ENCODE measurements at places on chromosomes 7 and 10.

GRCh38 chr7:69837387-69838068 is 239.3 kb downstream of the AUTS2 start:
- no peak for DNase-seq

- DNase-seq = no peak
These were observed 60.0 kb upstream of the VIPR2 start for GRCh38 chr7:159204664-159205063.

GRCh38 chr7:81887098-81888090 is 117.5 kb upstream of the HGF start:
- no peak for DNase-seq

DNA sequence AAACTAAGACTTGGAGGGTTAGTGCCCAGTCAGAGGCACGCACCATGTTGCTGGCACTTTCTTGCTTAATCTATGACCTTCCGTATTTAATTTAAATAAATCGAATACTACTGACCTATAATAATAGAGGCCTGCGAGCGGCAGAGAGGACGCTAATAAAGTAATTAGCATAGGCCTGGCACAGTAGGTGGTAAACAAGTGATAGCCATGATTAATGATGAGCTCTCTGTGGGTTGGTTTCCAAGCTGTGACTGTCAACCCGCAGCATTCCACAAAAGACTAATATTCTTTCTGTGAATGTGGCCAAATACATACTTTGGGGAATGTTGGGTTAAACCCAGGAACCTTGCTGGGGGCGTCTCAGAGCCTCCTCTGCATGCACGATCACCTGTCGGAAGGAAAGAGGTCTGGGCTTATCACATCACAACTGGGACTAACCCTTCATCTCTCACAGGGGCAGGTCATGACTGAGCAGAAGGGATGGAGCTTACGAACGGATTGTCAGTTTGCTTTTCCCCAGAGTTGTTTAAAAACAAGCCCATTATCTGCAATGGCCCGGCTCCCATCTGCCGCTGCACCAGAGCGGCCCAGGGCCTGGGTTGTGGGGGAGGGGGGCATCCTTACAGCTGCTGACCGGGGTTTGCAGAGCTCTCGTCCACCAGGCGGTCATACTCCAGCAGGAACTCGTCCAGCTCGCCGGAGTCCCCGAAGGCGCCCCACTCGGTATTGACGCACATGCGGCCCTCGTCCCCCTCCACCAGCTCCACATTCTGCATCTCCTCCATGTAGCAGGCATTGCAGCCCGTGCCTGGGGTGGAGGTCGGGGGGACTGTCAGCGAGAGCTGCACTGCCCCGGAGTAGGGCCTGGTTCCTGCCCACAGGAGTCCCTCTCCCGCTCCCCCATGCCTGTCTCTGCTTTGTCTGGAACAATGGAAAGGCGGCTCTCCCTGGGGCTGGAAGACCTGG is 6.2 kb upstream of the MYL7 start:
- DNase-seq = no peak

- DNase-seq = no peak
These were observed 154.2 kb downstream of the NEBL start for GRCh38 chr10:20742737-20743541.

GRCh38 chr10:102285133-102285532 is 39.8 kb downstream of the GBF1 start:
- no peak for DNase-seq

- DNase-seq = no peak
These were observed 269 bp downstream of the CALD1 start for GRCh38 chr7:134779741-134780065.

DNA sequence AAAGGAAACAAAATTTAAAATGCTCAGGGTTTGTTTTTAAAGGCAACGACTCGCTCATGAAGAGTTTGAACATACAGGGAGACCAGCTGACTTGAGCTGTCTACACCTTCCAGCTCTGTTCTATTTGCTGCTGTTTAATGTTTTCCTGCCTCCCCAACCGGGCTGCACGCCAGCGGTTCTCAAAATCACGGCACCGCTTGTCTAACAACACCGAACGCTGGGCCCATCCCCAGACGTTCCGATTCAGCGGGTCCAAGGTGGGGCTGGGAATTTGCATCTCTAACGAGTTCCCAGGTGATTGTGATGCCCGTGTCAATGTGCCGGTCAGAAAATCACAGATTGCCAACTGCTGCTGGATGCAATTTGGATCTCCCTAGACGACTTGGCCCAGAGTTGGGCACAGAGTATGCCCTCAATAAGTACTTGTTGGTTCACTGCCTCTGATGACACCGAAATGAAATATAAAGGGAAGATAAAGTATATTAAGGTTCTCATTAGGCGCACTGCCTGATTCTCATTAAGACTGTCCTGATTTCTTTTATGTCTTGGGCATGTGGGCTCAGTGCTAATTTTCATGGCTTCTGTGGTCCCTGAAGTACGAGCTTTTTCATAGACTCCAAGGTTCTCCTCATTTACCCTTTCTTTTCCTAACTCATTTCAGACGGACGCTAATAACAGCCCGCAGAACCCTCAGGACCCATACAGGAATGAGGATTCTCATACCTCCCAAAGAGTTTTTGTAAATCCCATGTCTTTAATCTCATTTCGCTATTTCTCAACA is 28.5 kb downstream of the CELF2 start:
- no peak for DNase-seq

- no peak for DNase-seq
These were observed 213.2 kb upstream of the MDFIC start for GRCh38 chr7:114708646-114709045.

DNA sequence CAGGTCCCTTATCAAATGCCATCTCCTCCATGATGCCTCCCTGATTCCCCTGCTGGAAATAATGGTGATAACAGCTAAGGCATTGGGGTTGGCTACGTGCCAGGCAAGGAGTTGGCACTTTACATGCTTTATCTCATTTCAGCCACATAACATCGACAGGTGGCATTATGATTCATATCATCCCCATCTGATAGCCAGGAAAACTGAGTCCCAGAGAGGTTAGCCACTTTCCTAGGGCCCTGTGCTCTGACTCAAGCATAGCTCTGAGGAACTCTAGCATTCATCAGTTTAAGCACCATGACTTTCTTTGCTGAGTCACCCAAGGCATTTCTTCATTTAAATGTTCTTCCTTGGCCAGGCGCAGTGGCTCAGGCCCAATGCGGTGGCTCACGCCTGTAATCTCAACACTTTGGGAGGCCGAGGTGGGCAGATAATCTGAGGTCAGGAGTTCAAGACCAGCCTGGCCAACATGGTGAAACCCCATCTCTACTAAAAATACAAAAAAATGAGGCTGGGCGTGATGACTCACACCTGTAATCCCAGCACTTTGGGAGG is 6.6 kb downstream of the LEP start:
- DNase-seq = no peak

DNA sequence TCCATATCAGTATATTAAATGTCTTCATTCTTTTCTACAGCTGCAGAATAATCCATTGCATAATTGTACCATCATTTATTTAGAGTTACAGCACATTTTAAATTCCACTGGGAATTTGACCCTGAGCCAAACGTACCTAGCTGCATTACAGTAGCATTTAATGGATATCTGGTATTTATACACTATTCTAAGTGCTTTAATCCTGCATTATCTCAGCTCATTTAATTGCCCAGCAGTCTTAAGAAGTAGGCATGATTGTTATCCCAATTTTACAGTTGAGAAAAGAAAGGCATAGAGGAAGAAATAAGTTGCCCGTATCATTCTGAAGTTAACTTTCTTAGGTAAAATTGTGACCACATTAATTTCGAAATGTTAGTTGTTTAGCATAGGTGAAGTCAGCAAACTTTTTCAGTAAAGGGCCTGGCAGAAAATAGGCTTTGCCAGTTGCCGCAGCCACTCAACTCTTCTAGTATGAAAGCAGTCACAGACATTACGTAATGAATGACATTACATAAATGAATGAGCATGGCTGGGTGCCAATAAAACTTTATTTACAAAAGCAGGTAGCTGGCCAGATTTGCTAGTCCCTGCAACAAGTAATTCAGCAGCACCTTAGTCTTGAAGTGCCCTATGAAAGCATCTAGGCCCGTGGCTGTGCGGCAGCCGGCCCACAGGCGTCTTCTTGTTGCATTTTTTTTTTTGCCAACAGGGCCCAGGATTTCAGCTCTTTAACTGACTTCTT is 30.0 kb downstream of the GUSB start:
- DNase-seq = no peak
